Foreskin keratinocyte (primary cell): ENCODE measurements at places on chromosomes 7 and 10. TPM values are rescaled to one million over a fixed set of nuclear protein-coding genes. Genes with fewer than 3 reads are reported as not detected.

The EPO gene
- total RNA-seq, result 0.21 and 0.41 TPM in 2 replicates

The SERPINE1 gene
- total RNA-seq, result 265 and 427 TPM in 2 replicates

The STEAP2 gene
- 5.1 and 6.1 TPM in 2 replicates for total RNA-seq

The TBATA gene
- total RNA-seq, result not detected in 2 replicates

The TRPV6 gene
- 0.07 and 0.24 TPM in 2 replicates for total RNA-seq

The SKIDA1 gene
- 0.32 and 0.51 TPM in 2 replicates for total RNA-seq

The CASTOR2 gene
- 4.7 and 5.2 TPM in 2 replicates for total RNA-seq

The ZNF479 gene
- total RNA-seq, result not detected in 2 replicates

The ZNF425 gene
- 1.7 and 3.0 TPM in 2 replicates for total RNA-seq

The PLXDC2 gene
- 4.2 and 5.1 TPM in 2 replicates for total RNA-seq

The IDI2 gene
- total RNA-seq, result not detected in 2 replicates

The VWDE gene
- total RNA-seq, result 1.0 and 2.9 TPM in 2 replicates

The CHN2 gene
- total RNA-seq, result 0.10 and 0.99 TPM in 2 replicates

The CUBN gene
- total RNA-seq, result 0.07 and 0.10 TPM in 2 replicates

The SPDYE11 gene
- not detected in 2 replicates for total RNA-seq

The NCF1 gene
- 0.07 and 0.32 TPM in 2 replicates for total RNA-seq

The HPS1 gene
- total RNA-seq, result 36.4 and 39.0 TPM in 2 replicates

The ELOVL3 gene
- 0.21 and 0.31 TPM in 2 replicates for total RNA-seq

The ENTPD1 gene
- total RNA-seq, result not detected in 2 replicates

The PRF1 gene
- total RNA-seq, result not detected in 2 replicates

The TRPV5 gene
- not detected in 2 replicates for total RNA-seq
